ENCODE measurements at places on chromosomes 4 and X.

DNA sequence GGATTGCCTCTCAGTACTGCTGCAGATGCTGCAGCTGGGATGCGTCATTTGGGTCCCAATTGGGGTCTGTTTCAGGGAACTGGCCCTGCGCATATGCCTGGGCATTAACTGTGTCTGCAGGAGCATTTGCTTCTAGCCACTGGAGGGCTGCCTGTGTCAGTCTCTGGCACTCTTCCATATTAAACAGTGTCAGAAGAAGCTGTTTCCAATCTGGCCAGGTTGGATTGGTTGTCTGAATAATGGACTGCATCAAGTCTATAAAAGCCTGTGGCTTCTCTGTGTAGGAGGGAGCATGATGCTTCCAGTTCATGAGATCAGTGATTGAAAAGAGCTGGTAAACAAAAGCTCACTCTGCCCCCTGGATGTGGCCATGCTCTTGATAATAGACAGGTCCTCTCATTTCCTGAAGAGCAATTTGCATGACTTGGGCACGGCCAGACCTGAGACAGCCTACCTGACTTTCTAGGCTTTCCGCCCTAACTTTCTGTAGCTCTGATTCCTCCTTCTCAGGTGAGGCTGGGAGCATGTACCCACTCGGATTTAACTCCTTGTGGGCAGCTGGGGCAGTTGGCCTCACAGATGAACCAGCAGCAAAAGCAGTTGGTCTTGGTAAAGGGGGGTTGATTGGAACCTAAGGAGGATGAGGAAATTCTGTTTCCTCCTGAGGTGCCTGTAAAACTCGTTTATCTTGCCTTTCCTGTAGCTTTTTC lies 29.2 kb downstream of the SULT1E1 start:
- DNase-seq = peak; percentile 54

GRCh38 chr4:172772781-172773180 lies 395.8 kb upstream of the GALNT7 start:
- DNase-seq = no peak

- DNase-seq = no peak
Measured at GRCh38 chr4:150342945-150343344, 239.0 kb upstream of the MAB21L2 start.

GRCh38 chr4:118114720-118115119 lies 80.4 kb downstream of the NDST3 start:
- DNase-seq = peak; percentile 18

DNA sequence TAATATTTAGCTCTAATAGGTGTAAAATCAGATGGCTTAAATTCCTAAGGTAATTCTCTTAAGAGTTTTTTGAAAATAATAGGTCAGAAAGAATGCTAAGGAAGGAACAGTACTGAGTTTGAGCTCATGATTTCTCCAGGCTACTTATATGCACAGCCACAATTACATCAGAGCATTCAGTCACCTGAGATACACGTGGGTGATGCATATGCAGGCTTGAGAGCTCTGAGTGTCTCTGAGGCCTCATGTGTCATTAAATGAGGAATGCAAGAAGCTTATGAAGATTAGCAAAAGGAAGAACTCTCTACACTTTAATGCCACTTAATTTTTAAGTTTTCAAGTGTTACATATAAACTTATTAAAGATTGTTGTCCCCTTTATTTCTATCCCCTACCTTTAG lies 124.0 kb upstream of the STIM2 start:
- DNase-seq = no peak

- no peak for DNase-seq
Measured at GRCh38 chr4:161254375-161254774, 909.4 kb downstream of the FSTL5 start.

- DNase-seq = no peak
Measured at GRCh38 chrX:54794028-54794427, 4.0 kb downstream of the ITIH6 start.

- DNase-seq = no peak
Measured at GRCh38 chrX:127558811-127559210, 493.4 kb downstream of the ACTRT1 start.

GRCh38 chr4:8599657-8600056 lies 7.1 kb downstream of the CPZ start:
- DNase-seq = peak; percentile 96

- DNase-seq = no peak
Measured at GRCh38 chr4:61231421-61231820, 31.3 kb downstream of the ADGRL3 start.

GRCh38 chr4:148166132-148166591 lies 276.1 kb downstream of the NR3C2 start:
- peak; percentile 53 for DNase-seq

- no peak for DNase-seq
Measured at GRCh38 chrX:20215565-20215964, 51.1 kb downstream of the RPS6KA3 start.

GRCh38 chrX:130386408-130386808 lies 934 bp upstream of the GPR119 start:
- DNase-seq = no peak

DNA sequence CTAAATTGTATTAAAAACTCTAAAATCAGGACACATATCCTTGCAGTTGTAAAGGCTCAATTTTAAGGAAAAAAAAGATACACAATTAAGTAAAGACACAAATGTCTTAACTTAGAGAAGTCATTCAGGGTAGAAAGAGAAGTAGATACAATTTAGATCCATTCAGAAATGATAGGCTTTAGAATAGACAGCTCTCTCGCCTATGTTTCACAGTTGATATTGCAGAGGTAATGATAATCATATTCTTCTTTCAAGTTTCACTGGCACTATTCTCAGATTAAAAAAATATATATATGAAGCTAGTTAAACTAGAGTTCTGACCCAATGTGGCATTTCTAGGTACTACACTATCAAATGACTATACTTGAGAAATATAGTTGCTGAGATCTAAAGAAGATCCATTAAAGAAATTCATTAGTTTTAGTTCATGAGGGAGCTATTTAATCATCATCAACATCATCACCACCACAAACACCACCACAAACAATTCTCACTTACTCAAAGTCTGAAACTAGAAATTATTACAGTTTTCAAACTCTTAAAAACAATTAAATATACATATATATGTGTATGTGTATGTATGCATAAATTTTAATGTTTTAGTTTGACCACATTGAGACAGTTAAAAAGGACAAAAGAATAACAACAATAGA lies 93.1 kb downstream of the ANTXR2 start:
- DNase-seq = no peak

GRCh38 chr4:71498002-71498401 lies 159.2 kb downstream of the SLC4A4 start:
- DNase-seq = no peak

DNA sequence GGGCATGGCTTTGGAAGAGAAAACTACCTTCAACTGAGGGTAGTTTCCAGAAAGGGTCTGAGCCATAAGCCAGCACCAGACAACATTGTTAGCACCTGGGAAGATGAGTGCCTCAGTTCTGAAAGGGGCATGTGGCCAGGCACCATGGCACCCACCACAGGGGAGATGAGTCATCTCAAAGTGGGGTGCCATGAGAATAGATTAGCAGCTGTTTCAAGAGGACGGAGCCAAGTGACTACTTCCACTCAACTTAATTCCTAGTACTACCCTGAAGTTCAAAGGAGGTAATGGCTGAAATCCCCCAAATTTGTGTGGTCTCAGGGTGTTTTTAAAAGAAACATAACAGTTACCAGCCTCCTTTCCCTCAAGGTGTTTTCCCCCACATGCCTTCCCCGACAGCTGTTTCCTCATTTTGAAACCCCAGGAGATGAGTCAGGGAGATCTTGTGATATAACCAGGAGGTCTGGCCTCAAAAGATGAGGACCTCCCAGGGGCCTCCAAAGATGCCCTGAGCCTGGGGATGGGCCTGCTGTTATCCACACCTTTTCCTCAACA lies 27.8 kb upstream of the FTHL17 start:
- no peak for DNase-seq

DNA sequence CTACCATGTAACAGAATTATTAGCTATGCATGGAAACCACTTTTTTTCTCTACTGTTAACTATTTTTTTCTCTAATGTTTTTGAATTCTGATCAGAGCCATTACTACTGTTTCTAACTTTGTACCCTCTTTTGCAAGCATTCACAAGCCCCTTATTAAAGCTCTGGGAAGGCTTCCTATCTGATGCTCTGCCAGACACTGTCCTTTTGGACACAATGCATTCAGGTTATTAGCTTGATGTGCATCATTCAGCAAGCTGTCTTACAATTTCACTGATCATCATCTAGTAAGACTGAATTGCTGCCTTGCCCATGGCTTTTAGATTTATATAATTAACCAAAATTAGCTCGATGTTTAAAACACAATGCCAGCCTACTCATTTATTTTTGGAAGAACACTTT lies 155.1 kb downstream of the NR3C2 start:
- DNase-seq = no peak

DNA sequence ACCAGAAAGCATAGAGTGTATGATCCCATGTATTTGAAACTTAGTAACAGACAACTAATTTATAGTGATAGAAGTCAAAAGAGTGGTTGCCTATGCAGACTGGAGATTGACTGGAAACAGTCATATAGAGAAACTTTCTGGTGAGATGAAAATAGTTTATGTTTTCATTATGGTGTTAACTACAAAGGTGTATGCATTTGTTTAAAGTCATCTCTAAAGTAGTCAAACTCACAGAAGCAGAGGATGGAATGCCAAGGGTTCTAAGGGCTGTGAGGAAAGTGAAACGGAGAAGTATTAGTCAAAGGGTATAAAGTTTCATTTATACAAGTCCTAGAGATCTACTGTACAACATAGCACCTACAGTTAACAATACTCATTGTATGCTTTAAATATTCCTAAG lies 45.8 kb downstream of the ENOX2 start:
- no peak for DNase-seq

DNA sequence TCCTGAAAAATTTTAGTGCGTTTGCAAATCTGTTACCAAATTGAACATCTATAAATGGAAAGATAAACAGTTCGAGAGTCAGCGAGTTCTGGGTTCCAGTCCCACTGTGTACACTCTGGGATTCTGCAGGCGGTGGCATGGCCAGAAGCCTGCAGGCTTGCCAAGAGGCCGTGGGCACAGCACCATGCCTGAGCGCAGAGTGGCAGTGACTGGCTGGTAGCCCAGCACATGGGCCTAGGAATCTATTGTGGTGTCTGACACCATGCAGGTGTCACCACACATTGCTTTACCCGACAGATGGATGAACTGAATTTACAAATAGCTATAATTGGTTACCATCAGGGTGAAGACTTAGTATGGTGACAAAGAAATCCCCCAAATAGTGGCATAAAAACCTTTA lies 71.7 kb upstream of the TLR3 start:
- no peak for DNase-seq

DNA sequence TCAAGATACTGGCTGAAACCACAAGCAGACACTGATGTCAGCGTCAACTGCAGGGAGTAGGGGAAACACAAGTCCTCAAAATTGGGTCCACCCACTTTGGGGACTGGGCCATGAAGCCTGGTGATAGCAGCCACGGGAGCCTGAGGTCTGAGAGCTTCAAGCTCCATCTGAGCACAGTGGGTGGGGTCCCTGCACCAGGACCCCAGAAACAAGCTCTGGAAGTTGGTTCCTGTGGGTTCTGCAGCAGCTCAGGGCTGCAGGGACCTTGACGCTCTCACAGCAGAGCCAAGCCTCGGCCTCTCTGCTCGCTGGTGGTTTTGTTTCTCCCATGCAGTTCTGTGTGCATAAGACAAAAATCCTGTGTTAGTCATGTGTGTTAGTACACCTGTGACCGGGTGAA lies 54.5 kb downstream of the CPLX1 start:
- DNase-seq = no peak

DNA sequence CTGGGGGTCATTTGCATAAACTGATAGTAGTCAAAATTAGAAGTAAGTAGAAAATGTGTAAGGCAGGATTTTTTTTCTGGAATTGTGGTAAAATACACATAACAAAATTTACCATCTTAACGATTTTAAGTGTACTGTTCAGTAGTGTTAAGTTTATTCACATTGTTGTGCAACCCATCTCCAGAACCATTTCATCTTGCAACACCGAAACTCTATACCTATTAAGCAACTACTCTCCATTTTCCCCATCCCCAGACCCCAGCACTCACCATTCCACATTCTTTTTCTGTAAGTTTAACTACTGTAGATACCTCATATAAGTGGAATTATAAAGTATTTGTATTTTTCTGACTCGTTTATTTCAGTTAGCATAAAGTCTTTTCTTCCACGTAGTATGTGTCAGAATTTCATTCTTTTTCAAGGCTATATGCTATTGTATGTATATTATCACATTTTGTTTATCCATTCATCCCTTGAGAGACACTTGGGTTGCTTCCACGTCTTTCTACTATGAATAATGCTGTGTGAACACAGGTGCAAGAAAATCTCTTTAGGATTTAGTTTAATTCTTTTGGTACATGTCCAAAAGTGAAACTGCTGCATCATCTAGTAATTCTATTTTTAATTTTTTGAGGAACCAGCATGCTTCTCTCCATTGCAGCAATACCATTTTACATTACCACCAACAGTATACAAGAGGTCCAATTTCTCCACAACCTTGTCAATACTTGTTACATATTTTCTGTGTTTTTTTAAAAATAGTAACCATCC lies 39.1 kb upstream of the NSUN7 start:
- no peak for DNase-seq

- DNase-seq = peak; percentile 67
Measured at GRCh38 chr4:113952452-113953029, 26.9 kb downstream of the ARSJ start.

DNA sequence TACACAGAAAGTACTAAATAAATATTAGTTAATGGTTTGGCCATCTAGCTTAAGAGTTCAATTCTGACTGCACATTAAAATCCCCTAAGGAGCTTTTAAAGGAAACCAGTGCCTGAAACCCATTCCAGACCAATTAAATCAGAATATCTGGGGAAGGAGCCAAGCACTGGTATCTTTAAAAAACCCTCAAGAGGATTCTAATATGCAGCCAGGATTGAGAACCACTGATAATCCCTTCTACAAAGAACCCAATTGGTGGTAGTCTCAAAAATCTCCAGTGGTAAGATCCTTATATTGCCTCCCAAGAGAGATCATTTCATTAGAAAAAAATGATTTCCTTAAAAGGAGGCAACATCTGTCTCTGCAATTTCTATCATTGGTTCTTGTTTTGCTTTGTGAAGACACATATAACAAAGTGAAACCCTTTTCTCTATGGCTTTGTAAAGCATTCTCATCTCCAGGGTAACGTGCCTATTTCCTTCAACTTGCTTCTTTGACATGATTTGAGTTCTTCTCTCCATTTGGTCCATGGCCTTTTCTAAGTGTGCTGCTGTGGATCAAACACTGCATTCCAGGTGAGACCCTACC lies 3.5 kb downstream of the GPR34 start:
- peak; percentile 91 for DNase-seq

- peak; percentile 34 for DNase-seq
Measured at GRCh38 chr4:42302348-42302747, 94.9 kb upstream of the SHISA3 start.

GRCh38 chrX:20472148-20472547 lies 205.4 kb upstream of the RPS6KA3 start:
- no peak for DNase-seq

GRCh38 chrX:121571333-121571732 lies 523.9 kb downstream of the GLUD2 start:
- DNase-seq = no peak

DNA sequence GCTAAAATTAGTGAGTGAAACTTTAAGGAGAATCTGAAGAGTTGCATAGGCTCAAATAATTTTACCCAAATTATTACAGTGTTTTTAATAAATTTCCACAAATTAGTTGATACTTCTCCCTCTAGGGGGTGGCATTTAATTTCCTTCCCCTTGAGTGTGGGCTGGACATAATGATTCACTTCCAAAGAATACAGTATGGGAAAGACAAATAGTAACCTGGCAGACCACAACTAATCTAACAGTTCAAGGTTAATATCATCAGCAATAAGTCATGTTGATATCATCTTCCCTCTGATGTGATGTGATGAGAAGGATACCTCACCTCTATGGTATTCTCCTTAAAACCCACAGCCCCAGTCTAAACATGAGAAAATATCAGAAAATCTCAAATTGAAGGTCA lies 15.5 kb downstream of the PFKFB1 start:
- DNase-seq = no peak
